ENCODE measurements at places on chromosomes 2 and 18. TPM values are rescaled to one million over a fixed set of nuclear protein-coding genes. Genes with fewer than 3 reads are reported as not detected.

PARD6G gene
- 42.6 TPM for total RNA-seq

SP140L gene
- 6.5 TPM for total RNA-seq

CAVIN2 gene
- total RNA-seq, result 86.2 TPM

PRKAG3 gene
- not detected for total RNA-seq

MAB21L4 gene
- total RNA-seq, result 0.33 TPM

MORN2 gene
- total RNA-seq, result 47.3 TPM

MRO gene
- 3.9 TPM for total RNA-seq

NXPH2 gene
- total RNA-seq, result not detected

GRCh38 chr2:225196579-225196978 lies 154.3 kb upstream of the DOCK10 start:
- DNase-seq, result no peak

DNA sequence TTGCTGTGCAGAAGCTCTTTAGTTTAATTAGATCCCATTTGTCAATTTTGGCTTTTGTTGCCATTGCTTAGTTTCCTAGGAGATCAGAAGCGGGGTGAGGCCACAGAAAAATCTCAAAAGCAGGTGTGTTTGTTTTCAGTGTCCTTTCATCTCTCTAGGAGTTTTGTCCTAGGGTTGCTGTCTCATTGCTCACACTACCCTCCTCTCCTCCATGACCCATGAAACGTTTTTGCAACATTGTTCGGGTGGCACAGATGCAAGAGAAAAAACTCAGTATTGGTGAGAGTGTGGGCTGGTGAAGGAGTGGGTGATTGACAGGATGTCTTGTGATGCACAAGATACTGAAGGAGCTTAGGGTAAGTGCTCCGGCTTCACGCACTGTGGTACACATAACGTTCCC lies 103.6 kb downstream of the LYPD1 start:
- no peak for DNase-seq

DNA sequence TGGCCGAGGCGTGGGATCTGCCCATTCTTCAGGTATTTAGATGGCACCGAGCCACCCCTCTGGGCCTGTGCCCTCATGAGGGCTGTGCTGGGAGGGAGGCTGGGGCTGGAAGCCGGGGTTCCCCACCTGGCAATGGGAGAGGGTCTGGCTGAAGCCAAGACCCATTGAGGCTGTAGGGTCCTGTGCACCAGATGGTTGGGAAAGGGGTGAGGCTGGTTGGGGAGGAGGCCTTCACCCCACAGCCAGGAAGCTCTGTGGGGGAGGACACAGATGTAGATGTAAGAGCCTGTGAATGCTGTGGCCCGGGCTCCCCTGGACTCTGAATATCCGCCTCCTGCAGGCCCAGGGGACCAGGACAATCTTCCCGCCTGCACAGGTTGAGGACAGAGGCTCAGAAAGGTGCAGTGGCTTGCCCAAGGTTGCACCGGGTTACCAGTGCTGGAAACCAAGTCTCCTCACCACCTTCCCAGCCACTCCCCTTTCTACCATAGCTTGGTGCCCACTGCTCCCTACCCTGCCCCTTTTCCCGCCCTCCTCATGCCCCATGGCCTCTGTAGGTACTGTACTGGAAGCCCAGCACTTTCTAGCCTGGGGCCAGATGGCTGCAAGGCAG lies 49.7 kb downstream of the PDCL3 start:
- DNase-seq, result no peak

GRCh38 chr2:64581777-64582539 lies 57.8 kb downstream of the AFTPH start:
- DNase-seq, result no peak

- no peak for DNase-seq
Measured at GRCh38 chr2:101638817-101639605, 58.5 kb upstream of the MAP4K4 start.

- DNase-seq, result no peak
Measured at GRCh38 chr2:118321432-118322105, 233.3 kb downstream of the INSIG2 start.

DNA sequence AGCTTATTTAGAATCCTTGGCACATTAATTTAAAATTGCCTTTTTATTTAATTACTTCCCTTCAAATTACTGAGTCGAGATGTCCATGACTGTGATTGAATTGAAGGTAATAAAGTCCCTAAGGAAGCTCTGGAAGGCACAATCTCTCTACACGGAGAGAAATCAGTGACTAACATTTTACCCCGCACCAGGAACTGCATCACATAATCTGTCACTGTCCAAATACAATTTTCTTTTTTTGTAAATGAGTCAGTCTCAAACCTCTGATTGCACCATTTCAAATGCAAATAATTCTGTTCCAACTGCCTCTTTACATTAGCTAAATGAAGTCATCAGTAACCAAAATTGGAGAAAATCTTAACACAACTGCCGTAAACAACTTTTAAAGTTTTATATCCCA lies 311.9 kb downstream of the CCDC178 start:
- no peak for DNase-seq

GRCh38 chr2:3038636-3039035 lies 339.0 kb downstream of the EIPR1 start:
- DNase-seq, result no peak

GRCh38 chr2:147589127-147589526 lies 255.7 kb upstream of the ACVR2A start:
- DNase-seq, result no peak

DNA sequence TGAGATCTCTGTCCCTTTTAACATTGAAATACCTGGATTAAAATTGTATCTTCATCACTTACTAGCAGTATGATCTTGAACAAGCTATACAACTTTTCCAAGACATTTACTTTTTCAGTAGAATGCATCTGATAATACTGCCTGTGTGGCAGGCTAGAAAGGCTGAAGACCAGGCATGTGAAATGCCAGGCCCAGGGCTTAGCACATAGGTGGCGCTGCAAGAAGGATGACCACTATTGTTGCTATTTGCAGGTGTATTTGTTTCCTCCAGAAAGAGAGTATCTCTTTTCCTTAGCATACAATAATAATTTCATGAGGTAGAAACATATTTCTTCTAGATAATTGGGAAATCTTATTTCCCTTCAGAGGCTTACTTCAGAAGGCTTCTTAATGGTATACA lies 331.3 kb downstream of the THSD7B start:
- DNase-seq, result no peak

DNA sequence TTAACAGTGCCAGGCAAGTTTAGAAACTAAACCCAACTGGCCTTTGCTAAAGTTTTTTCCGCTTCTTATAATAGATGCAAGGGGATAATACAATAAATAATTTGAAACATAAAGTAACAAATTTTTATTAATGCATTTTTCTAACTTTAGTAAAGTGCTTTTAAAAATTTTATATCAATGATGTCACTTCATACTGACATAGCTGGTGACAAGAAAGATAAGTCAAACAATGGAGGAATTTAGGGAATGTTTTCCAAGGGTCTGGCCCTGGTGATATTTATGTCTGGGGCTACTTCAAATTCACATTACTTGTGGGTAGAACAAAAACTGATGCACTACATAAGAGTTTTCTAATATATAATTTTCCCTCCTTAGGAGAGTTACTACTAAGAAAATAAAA lies 61.2 kb upstream of the CBLN2 start:
- DNase-seq, result no peak

GRCh38 chr2:219531639-219532377 lies 11.8 kb downstream of the CHPF start:
- no peak for DNase-seq

- no peak for DNase-seq
Measured at GRCh38 chr2:218063486-218063885, 5.6 kb upstream of the RUFY4 start.

- no peak for DNase-seq
Measured at GRCh38 chr2:182541268-182541667, 114.4 kb upstream of the PDE1A start.

GRCh38 chr2:79721966-79722365 lies 209.1 kb downstream of the CTNNA2 start:
- DNase-seq, result no peak

- no peak for DNase-seq
Measured at GRCh38 chr2:173094731-173095130, 19.1 kb downstream of the MAP3K20 start.

All from thyroid gland (tissue), 4 donors.